Adrenal gland (tissue), 19 donors: ENCODE measurements at places on chromosomes 7 and 10. TPM values are rescaled to one million over a fixed set of nuclear protein-coding genes. Genes with fewer than 3 reads are reported as not detected.
A peak's percentile ranks its signal among the peaks of the same experiment; 100 is the strongest.

DNA sequence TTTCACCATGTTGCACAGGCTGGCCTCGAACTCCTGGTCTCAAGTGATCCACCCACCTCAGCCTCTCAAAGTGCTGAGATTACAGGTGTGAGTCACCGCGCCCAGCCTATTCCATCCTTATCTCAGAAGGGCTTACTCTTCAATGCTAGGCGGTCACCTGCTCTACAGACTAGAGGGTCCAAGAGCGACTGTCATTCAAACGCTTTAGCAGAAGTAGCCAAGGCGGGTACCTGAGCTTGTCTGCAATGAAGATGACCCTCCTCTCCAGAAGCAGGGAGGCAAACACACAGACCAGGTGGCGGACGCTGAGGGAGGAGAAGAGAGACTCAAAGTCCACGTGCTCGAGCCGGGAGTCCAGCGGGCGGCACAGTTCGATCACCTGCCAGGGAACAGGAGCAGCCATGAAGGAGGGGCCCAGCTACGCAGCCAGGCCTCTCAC lies 65.1 kb upstream of the MKRN1 start:
- H3K27ac ChIP-seq, result no peak overlapping the region
- no peaks in the 10 kb centered on the region for H3K27me3 ChIP-seq
- peaks cover 17% of the 10 kb centered on the region for H3K4me1 ChIP-seq
- no peak overlapping the region for H3K4me3 ChIP-seq

GRCh38 chr7:28093623-28094232 lies 86.9 kb downstream of the JAZF1 start:
- no peaks in the 10 kb centered on the region for H3K27me3 ChIP-seq
- H3K36me3 ChIP-seq, result no peaks in the 10 kb centered on the region
- no peak overlapping the region for H3K4me3 ChIP-seq
- no peak overlapping the region for H3K27ac ChIP-seq
- DNase-seq, result peak; percentile 82
- H3K4me1 ChIP-seq, result no peaks in the 10 kb centered on the region

DNA sequence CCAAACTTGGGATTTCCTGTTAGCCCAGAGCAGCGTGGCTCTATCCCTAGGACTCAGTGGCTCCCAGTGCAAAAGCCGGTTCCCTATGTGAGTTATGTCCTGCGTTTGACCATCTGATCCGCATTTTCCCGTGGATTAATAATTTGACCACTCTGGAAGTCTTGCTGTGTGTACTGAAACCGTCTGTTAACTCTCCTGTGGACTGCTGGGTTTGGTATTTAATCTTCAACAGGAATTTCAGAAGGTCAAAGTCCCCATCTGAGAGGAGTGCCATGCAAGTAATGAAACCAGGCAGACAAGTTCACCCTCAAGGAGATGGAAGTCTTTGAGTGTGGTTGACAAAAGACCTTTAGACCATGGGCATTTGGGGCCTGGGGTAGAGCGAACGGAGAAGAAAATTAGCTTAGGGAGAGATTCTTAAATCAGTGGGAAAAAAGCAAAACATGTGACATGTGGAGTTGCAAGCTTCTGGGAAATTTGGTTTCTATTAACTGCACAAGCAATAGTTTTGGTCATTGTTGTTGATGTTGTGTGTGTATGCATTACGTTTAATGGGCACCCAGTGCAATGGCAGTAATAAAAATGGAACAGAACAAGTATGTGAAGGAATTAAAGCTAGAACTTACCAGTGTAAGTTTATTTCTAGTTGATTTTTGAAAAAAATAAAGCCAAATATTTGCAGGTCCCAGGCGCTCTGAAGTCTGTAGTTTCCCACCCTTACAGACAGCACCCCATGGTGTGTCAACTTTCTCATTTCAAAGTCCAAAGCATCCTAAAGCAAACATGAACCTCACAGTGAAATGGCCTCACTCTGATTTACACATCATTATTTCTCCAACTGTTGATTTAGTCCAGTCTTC lies 38.2 kb downstream of the LYZL1 start:
- H3K4me1 ChIP-seq, result no peaks in the 10 kb centered on the region
- H3K4me3 ChIP-seq, result no peak overlapping the region
- DNase-seq, result no peak
- no peaks in the 10 kb centered on the region for H3K27me3 ChIP-seq

DNA sequence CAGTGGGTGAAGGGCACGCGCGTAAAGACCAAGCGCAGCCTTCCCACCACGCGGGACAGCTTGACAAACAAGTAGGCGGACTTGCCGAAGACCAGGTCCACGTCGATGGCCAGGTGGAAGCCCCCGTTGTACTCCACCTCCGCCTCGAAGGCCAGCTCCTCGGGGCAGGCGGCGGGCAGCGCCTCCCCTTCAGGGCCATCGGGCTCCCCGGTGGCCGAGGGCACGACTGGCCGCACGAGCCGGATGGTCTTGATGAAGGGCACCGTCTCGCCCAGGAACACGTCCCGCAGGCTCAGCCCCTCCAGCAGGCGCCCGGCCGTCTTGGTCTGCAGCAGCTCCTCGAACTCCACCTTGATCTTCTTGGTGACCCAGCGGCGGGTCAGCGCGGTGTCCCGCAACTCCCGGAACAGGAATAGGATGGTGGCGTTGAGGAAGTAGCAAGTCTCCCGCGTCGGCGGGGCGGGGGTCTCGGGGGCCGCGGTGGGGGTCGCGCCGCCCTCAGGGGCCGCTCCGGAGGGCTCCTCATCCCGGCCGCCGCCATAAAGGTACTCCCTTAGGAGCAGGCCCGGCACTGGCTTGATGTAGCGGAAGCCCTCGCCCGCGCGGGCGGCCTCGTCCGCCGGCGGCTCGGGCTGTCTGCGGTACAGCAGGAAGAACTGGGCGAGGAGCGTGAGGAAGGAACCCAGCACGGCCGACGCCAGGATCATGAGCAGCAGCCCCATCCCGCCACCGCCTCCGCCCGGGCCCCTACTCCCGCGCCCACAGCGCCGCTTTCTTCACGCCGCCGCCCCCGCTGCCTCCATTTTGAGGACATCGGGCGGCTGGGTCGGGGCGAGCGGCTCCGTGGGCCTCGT lies 507 bp downstream of the PDZD8 start:
- H3K27ac ChIP-seq, result peak overlapping the region; percentile 92
- no peaks in the 10 kb centered on the region for H3K36me3 ChIP-seq
- H3K27me3 ChIP-seq, result peaks cover 5% of the 10 kb centered on the region

DNA sequence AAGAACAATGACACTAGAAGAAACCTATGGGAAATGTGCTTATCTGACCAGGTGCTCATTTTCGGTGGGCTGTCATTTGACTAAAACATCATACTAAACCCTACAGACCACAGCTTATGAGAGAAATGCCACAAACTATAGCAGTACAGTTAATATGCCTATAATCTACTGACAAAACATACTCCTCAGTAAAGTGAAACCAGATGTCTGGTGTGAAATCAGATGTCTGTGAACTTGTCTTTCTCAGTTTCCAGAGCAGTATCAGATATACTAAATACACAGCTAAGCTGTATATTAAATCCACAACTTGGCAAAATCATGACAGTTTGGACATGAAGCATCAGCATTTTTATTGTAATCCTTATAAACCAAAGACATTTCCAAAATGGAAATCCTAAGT lies 3.3 kb downstream of the IMMP2L start:
- no peak overlapping the region for H3K27ac ChIP-seq
- no peak for DNase-seq
- H3K4me1 ChIP-seq, result peaks cover 33% of the 10 kb centered on the region

Gene TFPI2
- total RNA-seq, result 9.0 TPM

DNA sequence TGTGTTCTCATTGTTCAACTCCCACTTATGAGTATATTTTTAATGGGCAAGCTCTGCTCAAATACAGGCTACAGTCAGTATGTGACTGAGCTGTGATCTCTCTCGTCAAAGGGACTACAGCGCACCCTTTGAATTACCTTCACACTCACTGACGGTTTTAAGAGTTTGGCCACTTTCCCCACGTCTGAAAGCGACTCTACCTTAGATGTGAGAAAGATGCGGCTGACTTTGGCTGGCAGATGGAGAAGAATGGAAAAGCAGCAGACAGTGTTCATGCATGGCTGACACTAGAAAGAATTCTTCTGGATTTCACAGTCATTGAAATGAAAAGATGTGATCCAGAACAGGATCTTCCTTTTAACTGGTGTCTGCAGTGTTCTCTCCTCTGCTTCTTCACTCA lies 2.0 kb upstream of the ATRNL1 start:
- DNase-seq, result no peak
- no peaks in the 10 kb centered on the region for H3K36me3 ChIP-seq
- no peaks in the 10 kb centered on the region for H3K27me3 ChIP-seq
- no peak overlapping the region for H3K4me3 ChIP-seq

Gene RSPH10B
- total RNA-seq, result 0.31 TPM

DNA sequence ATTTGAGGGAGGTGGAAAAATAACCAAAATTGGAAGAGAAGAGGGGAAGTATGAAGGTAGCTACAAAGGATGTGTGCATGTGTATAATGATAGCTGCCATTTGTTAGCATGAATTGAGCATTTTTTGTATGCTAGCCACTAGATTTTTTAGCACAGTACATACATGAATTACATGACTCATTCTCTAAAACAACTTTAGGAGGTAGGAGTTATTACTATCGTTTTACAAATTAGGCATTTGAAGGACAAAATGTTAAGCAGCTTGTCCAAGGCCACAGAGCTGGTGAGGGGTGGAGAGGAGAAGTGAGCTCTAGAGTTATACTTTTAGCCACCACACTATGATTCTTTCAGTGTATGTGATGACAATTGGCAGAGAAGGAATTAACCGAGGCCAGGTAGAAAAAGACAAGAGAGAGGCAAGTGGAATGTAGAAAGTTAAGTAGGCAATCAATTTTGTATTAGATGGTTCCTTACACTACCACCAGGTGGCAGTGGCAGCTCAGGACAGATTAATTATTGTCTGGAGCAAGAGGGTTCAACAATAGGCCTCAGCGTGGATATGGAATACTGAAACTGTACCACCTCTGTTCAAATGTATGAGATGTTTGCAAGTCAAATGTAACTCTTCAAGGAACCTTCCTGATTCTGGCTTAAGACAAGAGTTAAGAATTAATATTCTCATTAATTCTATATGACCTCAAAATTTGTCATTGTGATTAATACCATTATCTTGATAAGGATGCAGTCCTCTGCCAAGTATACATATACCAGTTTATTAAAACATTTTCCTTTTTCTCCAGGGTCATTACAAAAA lies 128.0 kb downstream of the MBL2 start:
- DNase-seq, result peak; percentile 33
- H3K4me3 ChIP-seq, result no peak overlapping the region
- no peaks in the 10 kb centered on the region for H3K36me3 ChIP-seq
- no peaks in the 10 kb centered on the region for H3K27me3 ChIP-seq
- no peak overlapping the region for H3K27ac ChIP-seq
- H3K4me1 ChIP-seq, result no peaks in the 10 kb centered on the region

DNA sequence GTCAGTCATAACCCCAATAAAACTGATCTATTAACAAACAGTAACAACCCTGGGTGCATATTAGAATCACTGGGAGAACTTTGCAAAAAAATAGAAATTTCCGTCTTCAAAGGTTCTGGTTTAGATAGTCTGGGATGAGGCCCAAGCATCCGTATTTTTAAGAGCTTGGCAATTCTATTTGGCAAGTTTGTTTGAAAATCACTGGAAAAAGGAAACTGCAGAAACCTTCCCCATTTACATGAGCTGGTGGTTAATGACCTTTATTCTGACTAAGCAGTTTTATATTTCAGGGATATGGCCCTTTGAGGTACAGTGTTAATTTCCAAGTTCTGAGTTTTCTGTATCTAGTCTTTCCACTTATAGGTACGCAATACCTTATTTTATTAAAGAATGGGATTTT lies 115.8 kb upstream of the PRR15 start:
- no peak overlapping the region for H3K27ac ChIP-seq
- no peaks in the 10 kb centered on the region for H3K27me3 ChIP-seq
- H3K36me3 ChIP-seq, result no peaks in the 10 kb centered on the region

Gene STMP1
- total RNA-seq, result 20.8 TPM

- no peak overlapping the region for H3K4me3 ChIP-seq
- no peak overlapping the region for H3K27ac ChIP-seq
- DNase-seq, result no peak
- peaks cover 3% of the 10 kb centered on the region for H3K4me1 ChIP-seq
Observed at GRCh38 chr10:6108631-6109443, 20.0 kb downstream of the RBM17 start.

- no peak overlapping the region for H3K27ac ChIP-seq
- H3K27me3 ChIP-seq, result no peaks in the 10 kb centered on the region
- H3K4me3 ChIP-seq, result no peak overlapping the region
- no peaks in the 10 kb centered on the region for H3K4me1 ChIP-seq
Observed at GRCh38 chr10:7100032-7100702, 310.7 kb downstream of the SFMBT2 start.

DNA sequence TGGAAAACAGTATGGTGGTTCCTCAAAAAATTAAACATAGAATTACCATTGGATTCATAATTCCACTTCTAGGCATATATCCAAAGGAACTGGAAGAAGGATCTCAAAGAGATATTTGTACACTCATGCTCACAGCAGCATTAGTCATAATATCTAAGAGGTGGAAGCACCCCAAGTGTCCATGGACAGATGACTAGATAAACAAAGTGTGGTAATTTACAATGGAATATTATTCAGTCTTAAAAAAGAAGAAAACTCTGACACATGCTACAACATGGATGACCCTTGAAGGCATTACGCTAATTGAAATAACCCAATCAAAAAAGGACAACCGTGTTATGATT lies 594.2 kb downstream of the KCNMA1 start:
- no peak overlapping the region for H3K27ac ChIP-seq
- H3K4me1 ChIP-seq, result no peaks in the 10 kb centered on the region
- no peaks in the 10 kb centered on the region for H3K36me3 ChIP-seq
- H3K27me3 ChIP-seq, result peaks cover 5% of the 10 kb centered on the region
- no peak for DNase-seq

Gene HMX2
- total RNA-seq, result not detected

Gene INMT
- 12.2 TPM for total RNA-seq

DNA sequence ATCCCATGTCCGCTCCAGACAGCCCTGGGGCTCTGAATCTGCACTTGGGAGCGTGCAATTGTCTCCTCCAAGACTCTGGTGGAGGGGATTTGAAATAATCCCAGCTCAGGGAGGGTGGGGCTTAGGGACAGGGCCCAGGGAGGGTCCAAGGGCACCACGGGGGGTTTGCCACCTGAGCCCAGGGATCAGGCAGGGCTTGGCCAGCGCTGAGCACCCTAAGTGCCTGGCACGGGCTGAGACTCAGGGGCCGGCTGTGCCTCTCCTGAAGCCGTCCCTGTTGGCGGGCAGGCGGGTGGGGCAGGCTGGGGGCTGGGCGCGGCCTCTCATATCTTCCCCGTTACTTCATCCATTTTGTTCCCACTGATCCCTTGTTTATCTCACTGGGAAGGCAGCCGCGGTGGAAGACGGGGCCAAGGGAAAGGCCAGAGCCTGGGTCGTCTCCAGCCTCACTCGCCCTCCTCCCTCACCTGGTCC lies 41.8 kb upstream of the ELN start:
- H3K4me1 ChIP-seq, result no peaks in the 10 kb centered on the region
- no peak overlapping the region for H3K4me3 ChIP-seq
- no peak overlapping the region for H3K27ac ChIP-seq
- no peaks in the 10 kb centered on the region for H3K27me3 ChIP-seq
- no peak for DNase-seq
- no peaks in the 10 kb centered on the region for H3K36me3 ChIP-seq

- H3K4me3 ChIP-seq, result no peak overlapping the region
- peaks cover 7% of the 10 kb centered on the region for H3K4me1 ChIP-seq
- H3K27me3 ChIP-seq, result no peaks in the 10 kb centered on the region
- DNase-seq, result no peak
- H3K36me3 ChIP-seq, result no peaks in the 10 kb centered on the region
Observed at GRCh38 chr10:114471906-114472876, 67.9 kb upstream of the AFAP1L2 start.

- H3K27me3 ChIP-seq, result no peaks in the 10 kb centered on the region
- no peaks in the 10 kb centered on the region for H3K4me1 ChIP-seq
- H3K36me3 ChIP-seq, result no peaks in the 10 kb centered on the region
- no peak for DNase-seq
- H3K4me3 ChIP-seq, result no peak overlapping the region
- H3K27ac ChIP-seq, result no peak overlapping the region
Observed at GRCh38 chr10:53808677-53809372, 992.2 kb downstream of the PCDH15 start.
